D721Med (cell line): ENCODE measurements at places on chromosomes 16 and 17.

GRCh38 chr17:79338604-79339003 is 264.0 kb downstream of the ENGASE start:
- DNase-seq: no peak

DNA sequence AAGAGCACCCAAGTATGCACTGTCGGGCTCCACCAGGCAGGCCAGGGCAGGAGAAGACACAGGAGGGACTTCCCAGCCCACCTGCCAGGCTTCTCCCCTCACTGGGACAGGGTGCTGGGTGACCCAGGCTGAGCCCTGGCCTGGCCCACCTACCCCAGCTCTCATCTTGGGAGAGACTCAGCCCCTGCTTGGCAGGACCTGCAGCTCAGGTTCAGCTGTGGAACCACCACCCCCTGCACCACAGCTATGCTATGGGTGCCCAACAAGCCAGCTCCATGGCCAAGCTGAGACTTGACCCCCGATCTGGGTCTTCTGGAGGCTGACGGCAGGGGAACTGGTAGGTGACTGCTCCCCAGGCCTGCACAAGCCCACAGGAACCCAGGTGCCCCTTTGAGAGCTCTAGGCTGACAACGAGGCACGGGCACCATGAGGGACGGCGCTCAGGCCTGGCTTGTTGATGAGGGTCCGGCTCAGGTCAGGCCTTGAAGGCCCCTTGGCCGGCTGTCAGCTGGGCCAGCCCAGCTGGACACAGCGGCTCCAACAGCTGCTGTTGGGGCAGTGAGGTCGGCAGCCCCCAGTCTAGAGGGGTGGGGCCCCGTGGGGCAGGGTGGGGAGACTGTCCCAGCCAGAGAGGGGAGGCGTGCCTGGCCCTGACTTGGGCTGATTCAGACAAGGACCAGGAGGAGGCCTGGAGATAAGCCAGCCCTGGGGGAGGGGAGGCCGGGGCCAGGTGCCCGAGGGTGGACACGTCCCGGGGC is 4.6 kb downstream of the RPUSD1 start:
- DNase-seq: no peak

DNA sequence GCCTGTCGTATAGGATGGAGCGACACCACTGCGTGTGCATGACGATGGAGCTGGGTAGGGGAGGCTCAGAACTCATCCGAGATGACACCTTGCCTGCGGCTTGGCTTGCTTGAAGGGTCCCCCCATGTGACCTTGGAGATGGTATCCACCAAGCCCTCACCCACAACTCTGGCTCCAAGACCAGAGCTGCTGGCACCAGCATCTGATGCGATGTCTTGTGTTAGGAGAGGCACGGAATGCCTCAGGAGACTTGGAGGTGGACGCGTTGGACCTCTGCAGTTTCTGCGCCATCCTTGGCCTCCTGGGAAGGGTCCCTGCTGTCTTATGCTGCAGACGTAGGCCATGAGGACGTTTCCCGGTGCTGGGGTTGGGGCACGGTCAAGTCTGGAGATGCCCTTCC is 7.8 kb downstream of the CRAMP1 start:
- DNase-seq: no peak

GRCh38 chr17:78392295-78392694 is 13.8 kb downstream of the PGS1 start:
- DNase-seq: no peak

GRCh38 chr17:14019186-14019956 is 49.9 kb upstream of the COX10 start:
- no peak for DNase-seq

GRCh38 chr17:19273731-19274130 is 36.6 kb downstream of the EPN2 start:
- DNase-seq: no peak

DNA sequence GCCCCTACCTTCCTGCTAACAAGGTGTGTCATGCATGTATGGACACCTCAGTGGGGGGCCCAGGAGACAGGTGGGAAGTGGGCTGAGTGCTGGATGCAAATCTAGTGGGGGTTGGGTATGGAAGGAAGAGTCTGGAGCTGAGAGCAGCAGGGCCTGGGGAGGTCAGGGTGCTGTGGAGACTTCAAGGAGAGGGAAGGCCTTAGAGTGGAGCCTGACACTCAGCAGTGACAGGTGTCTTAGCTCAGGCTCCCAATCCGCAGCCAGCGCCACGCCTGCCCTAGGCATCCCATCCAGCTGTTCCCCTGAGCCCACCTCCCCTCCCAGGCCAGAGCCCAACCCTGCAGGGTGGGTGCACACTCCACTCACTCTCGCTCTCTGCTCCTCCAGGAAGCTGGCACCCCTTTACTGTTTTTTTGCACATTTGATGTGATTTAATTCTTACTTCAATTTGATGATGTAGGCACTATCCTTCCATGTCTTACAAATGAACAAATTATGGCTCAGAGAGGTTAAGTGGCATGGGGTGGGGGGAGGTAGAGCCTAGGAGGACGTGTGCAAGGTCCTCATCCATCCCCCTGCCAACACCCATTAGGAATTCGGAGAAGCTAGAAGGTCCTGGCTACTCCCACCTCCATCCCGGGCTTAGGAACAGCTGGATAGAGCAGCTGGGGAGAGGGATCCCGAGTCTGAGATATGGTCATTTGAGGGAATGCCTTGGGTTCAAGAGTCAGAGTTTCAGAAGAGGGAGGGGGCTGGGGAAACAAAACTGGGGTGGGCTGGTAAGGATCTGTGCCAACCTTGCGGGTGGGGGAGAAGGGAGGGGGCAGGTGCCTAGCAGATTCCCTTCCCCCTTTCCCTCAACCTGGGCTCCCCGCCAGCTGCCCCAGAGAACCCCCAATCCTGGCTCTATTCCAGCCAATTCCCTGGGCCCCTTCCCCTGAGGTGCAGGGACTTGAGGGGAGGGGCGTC is 2.1 kb downstream of the FAM171A2 start:
- no peak for DNase-seq

DNA sequence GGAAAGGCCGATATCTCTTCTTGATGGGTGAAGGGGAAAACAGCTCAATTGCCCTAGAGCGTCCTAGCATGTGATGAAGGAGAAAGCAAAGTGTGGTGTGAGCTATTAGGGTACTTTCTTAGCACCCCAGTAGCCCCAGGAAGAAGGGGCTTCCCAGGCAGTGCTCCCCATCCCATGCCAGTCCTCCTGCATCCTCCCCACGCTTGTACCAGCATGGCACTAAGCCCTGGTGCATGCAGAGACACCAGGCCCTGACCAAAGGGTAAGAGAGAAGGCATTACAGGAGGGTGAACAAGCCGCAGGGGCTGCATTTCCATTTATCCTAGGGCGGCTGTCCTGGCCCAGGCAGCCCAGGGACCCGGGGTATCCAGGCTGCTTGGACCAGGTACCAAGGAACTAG is 3.1 kb downstream of the CYB561 start:
- no peak for DNase-seq

DNA sequence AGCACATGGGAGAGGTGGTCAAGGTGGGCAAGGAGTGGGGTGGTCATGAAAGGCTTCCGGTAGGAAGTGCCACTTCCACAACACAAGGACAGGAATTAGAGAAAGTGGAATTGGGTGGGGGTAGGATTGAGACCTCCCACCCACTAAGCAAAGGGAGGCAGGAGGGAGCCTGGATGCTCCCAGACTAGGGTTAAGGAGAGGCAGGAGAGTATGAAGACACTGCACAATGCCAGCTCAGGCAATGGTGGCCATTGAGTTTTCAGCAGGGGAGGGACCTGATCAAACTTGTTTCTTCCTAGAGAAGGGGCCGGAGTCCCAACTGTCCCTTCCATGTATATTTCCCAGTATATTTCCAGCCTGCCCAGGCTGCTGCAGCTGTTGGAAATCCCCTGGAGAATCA is 3.1 kb upstream of the RAB11FIP4 start:
- DNase-seq: no peak

DNA sequence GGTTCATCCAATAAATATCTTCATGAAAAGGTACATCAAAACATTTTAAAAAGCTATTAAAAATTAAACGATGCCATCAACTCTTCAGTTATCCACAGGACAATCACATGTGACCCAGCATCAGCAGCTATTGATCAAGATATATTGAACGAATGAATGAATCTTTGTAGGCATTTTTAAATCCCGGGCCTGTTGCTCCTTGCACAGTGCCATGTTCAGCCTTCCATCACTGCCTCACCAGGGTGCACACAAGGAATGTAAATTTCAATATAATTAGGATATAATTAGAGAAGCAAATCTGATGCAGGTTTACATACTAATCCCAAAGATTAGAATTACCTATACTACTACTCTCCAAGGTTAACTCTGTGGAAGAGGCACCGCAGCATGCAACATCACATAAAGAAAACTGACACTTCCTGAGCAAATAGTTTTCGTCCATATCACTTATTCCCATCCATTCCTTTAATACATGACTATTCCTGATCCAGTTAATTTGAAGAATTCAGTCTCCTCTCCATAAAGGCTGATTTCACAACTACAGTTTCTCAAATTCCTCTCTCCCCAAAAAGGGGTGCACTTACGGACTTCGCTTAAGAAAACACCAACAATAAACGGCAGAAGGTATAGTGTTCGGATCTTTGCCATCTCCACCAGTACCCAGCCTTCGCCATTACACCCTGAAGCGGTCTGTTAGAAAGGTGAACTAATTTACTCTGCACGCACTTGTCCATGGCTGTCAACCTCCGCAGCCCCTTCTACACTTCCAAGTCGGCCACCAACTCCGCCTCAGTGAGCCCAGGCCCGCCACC is 938 bp downstream of the NCOR1 start:
- no peak for DNase-seq

DNA sequence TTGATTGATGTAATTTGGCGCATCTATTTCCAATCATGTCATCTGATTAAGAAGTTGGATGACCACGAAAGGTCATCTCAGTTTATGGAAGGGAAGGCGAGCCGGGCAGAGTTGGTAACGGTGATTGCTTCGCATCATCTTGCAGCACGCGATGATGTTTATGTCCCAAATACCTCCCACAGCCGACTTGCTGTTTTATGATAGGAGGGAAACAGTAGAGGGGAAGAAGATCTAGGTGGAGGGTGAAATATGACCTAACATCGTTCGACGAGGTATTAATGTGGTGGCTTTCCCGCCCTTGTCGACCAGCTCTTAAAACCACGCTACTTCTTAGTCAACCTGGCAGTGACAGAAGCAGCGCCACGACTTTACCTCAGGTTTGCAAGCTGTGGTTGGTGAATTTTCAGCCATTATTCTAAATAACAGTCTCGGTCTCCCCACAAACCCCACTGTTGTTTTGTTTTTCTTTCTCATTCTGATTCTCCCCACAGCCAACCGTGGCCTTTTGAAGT is 805 bp upstream of the TANC2 start:
- DNase-seq: no peak

- DNase-seq: no peak
Measured at GRCh38 chr16:1676661-1677060, 1.4 kb upstream of the JPT2 start.

GRCh38 chr16:10579965-10580882 is at the start of gene EMP2:
Gene EMP2 (minus strand): TSS chr16:10580598. CDS start chr16:10547617, 32,981 bp downstream.
- peak; percentile 84 for DNase-seq

GRCh38 chr16:57627184-57627871 is 1.1 kb upstream of the ADGRG1 start:
- no peak for DNase-seq

DNA sequence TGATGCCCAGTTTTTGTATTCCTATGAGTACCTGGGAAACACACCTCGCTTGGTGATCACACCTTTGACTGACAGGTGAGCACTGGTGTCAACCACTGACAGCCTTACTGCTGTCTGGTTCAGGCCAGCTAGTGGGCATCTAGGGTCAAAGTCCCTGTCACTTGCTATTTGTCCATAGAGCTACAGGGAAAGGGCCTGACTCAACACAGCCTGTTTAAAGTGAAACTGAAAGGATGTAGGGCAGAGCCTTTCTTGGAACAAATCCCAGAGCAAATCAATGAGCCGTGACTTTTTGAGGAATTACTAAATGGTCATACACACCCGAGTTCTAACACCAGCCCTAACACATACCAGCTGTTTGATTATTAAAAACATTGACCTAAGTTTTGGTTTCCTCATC is 106.8 kb downstream of the DNAH9 start:
- DNase-seq: no peak

DNA sequence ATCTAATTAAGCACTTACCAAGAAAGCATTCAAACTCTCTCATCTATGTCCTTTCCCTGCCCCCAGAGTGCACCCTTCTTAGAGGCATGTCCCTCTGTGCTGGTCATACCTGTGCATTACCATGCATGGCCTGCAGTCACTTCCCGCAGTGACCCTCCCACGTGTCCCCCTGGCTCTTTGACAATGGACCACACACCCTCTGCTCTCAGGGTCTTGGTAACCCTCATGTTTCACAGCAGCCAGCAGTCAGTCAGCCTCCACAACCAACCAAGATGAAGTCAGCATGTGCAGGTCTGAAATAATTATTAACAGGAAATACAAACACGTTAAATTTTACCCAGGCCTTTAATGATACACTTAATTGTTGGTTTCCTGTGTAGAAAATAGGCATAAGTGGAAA is 10.1 kb downstream of the KRT33A start:
- DNase-seq: no peak

DNA sequence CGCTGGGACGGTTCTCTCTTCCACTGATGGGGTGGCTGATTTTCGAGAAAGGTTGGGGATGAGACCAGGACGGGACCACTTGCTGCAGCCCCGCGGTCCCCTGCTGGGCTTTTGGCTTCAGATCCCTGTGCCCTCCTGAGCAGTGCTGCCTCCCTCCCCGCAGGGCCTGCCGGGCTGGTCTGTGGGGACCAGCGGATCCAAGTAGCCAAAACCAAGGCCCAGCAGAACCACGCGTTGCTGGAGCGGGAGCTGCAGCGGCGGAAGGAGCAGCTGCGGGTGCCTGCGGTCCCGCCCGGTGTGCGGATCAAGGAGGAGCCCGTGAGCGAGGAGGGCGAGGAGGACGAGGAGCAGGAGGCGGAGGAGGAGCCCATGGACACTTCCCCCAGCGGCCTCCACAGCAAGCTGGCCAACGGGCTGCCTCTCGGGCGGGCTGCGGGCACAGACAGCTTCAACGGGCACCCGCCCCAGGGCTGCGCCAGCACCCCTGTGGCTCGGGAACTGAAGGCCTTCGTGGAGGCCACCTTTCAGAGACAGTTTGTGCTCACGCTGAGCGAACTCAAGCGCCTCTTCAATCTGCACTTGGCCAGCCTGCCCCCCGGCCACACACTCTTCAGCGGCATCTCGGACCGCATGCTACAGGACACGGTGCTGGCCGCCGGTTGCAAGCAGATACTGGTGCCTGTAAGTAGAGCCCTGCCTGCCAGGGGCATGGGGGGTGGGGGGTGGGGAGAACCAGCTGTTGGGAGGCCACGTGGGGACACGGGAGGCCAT is 28.6 kb downstream of the POLR3E start:
- DNase-seq: no peak
